ENCODE measurements at places on chromosomes 5 and 9.
A peak's percentile ranks its signal among the peaks of the same experiment; 100 is the strongest.

- no peak for DNase-seq
Measured at GRCh38 chr5:174799121-174799520, 74.7 kb downstream of the MSX2 start.

GRCh38 chr5:181149806-181150733 is 2.7 kb downstream of the OR2V2 start:
- DNase-seq, result no peak

DNA sequence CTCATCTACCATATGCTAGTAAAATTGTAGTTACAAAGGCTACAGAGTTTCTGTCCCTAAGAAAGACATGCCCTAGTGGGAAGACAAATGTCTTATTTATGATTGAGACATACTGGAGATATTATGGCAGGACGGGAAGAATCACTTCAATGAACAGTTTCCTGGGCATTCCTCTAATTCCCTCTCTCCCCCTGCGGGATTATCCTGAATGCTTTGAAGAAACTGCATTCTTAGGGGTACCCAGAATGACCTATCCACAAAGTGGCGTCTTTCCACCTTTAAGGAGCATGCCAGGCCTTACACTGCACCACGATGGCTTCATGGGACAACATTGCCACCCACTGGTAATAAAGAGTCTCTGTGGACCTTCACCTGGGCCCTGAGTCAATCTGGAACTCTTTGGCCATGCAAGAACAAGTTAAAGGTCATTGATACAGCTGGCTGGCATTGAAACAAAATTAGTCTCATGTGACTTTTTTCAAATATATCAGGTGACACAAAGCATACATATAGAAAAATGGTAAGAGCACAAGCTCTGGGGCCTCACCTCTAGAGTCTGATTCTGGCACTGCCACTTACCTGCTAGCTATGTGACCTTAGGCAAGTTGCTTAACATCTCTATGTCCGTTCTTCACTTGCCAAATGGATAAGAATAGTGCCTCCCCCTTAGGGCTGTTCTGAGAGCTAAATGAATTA is 32.0 kb downstream of the ANKRD55 start:
- peak; percentile 52 for DNase-seq

- no peak for DNase-seq
Measured at GRCh38 chr5:120083851-120084542, 380.1 kb upstream of the PRR16 start.

DNA sequence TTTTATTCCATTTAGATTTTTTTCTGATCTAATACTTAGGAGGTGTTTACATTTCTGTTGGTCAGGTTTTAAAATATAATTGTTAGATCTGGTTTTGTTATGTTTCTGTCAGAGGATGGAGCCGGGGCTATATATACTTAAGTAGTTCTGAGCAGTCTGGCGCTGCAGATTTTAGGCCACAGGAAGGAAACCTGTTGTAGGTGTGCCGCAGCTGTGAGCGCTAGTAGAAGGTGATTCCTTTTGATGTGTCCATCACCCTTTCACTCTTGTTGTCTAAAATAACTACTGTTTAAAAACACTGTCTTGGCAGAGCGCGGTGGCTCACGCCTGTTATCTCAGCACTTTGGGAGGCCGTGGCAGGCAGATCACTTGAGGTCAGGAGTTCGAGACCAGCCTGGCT is 17.0 kb downstream of the ZBTB34 start:
- peak; percentile 43 for DNase-seq

- DNase-seq, result peak; percentile 92
Measured at GRCh38 chr9:129131300-129132145, 20.3 kb downstream of the PTPA start.

- no peak for DNase-seq
Measured at GRCh38 chr9:70392850-70393249, 21.6 kb downstream of the KLF9 start.

DNA sequence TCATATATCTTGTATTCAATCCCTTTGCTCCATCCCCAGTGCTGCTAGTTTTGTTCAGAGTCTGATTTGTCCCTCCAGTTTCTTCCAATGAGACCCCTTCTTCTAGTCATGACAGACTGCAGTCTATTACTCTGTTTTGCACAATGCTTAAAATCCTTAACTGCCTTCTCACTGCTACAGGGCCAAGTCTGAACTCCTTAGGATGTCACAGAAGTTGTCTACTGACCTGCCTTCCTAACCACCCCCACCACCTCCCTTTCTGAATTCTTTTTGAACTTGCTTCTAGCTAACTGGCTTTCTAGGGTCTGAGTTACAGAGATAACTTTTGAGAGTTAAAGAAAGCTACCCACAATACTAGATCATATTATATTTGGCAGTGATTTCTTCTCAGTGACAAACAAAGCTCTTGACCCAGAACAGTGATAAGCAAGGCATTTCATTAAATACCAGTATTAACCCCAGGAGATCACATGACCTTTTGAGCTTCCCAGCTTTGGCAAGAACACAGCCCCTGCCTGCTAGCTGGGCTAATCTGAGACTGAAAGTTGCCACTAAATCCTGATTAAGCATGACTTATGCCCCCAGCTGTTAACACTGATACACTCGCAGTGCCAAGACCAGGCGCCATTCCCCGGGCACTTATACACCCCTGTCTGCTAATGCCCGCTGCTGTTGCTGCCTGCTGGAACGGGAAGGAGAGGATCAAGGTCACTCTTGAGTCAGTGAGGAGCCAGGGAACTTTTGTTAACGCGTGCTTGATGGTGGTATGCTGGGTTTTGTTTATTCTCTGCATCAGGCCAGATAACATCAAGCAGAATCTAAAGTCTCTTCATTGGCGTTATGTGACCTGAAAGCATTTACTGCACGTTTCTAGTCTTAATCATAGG is 36.4 kb upstream of the ADAMTSL1 start:
- DNase-seq, result no peak

GRCh38 chr5:179432547-179432946 is 87.3 kb upstream of the ADAMTS2 start:
- no peak for DNase-seq

DNA sequence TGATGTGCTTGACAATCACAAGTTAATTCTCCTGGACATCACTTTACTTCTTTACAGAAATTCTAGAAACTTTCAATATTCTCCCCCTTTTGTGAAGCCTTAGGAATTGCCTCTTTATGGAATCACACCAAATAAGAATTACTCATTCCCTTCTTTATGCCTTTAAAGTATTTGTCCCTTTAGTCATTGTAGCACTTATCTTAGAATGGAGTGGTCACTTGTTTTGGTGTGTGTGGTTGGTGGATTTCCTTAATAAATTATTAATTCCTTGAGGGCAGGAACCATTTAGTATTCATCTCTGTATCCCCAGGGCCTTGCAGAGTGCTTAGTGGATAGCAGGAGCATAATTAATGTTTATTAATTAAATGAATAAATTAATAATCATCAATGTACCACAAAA is 307.0 kb downstream of the ARRDC3 start:
- no peak for DNase-seq

DNA sequence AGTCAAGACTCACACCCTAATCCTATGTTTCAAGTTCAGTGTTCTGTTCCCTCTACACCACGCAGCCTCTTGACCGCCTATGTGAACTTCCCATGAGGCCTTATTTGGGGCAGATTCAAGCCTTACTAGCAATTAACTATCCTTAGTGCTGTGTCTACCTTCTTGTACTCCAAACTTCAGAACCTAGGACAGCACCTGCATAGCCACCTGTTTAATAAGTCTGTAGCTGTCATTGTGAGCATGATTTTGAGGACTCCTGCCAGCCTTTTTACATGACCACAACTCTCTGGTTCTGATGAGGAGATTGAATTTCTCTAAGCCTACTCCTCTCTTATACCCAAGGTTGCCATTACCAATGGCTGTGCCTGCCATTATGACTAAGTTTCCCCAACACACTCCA is 50.8 kb upstream of the PCSK1 start:
- DNase-seq, result no peak

DNA sequence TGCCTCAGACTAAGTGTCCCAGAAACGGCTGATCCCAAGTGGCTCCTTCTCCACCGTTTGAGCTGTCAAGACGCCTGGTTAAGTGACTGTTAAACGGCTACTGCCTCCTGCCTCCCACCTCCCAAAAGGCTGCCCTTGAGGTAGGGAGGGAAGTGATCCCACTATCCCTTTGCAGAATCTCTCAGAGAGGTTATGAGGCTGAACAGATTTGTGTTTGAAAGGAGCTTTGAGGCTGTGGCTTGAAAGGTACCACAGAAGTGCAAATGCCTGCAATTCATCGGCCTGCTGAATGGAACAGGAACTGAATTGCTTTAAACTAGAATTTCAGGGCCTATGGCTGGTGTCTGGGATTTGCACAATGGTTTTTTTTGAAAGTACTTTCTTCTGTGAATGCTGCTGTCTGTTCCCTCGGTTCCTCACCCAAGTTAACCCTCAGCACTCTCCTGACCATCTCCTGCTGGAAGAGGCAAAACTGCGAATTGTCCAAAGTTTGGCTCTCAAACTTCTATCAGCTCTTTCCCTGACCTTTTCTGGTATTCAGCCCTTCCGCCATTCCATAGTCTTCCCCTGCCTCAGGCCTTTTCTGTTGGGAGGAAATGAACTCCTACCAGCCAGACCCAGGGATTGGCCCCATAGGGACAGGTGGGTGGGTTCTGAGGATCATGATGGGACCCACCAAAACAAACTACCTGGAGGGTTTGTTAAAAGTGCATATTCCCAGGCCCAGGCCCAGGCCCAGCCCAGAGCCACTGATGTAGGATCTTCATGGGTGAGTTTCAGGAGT is 453.3 kb downstream of the KDM4C start:
- DNase-seq, result no peak

DNA sequence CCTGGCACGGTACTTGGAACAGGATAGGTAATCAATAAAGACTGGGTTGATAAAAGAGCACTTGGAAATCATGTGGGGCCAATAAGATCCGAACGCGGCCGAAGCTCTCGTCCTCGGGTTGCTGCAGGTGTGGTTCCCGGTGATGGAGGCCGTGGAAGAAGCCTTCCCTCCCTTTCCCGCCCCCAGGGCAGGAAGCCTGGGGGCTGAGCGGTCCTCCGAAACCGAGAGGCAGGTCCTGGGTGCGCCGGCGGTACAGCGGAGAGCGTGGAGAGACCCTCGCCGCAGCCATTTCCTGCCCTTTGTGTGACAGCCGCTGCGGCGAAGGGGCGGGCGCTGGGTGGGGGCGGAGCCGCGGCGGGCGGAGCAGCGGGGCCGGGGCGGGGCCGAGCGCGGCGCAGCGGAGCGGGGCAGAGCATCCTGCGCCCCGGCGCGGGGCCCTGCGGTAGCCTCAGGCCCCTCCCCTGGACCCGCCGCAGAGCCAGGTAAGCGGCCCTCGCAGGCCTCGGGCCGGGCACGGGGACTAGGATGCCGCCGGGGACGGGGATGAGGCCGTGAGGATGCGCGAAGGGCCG is at the start of gene CYFIP2:
Gene CYFIP2, plus strand, starts transcription at position 410 of the 572 bp plus-strand sequence. CDS start 19,239 bp downstream, outside the sequence.
- DNase-seq, result peak; percentile 85

- DNase-seq, result no peak
Measured at GRCh38 chr5:133847886-133848285, 120.5 kb downstream of the C5orf15 start.

GRCh38 chr5:159041444-159042198 is 58.1 kb downstream of the EBF1 start:
- DNase-seq, result no peak

DNA sequence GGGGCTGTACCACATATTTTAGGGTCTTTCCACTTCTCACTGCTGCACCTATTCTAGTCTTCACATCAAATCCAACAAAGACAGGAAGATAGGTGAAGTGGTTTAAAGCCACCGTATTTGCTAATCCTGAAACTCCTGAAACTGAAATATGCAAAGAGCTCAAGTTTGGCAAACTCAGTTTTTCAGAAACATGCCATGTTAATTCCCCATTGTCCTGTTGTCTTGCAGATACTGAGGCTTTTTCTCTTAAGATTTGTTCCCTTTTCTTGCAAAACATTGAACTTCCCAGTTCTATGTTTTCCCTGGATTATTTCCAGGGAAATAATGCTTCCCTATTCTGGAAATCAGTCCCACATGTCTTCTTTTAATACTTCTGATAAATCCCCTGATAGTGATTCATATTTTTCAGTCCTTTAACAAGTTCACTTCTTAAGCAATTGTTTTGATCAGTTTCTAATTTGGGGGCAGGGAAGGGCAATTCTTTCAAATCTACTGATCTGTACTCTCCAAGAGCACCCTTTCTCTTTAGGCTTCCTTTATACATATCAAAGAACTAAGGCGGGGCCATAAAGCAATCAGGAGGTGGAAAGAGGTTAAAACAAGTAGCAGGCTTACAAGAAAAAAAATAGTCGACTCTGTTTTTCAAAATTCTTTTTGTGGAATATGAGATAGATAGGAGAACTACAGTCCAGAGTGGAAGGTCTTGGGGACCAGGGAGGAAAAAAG is 648.5 kb downstream of the BNC2 start:
- DNase-seq, result no peak
